ENCODE measurements at places on chromosomes 4 and X.
A peak's percentile ranks its signal among the peaks of the same experiment; 100 is the strongest.

GRCh38 chrX:63918611-63919010 lies 133.6 kb upstream of the ARHGEF9 start:
- peak; percentile 64 for DNase-seq

GRCh38 chrX:1452516-1453394 lies at the start of gene ASMTL:
TSS of gene ASMTL (minus strand) at chrX:1452909. CDS start at chrX:1452840, 69 bp downstream.
- DNase-seq, result no peak

GRCh38 chr4:77078401-77078800 lies 2.6 kb upstream of the CCNI start:
- DNase-seq, result no peak

- DNase-seq, result no peak
Measured at GRCh38 chr4:139311909-139312308, 9.6 kb upstream of the NDUFC1 start.

DNA sequence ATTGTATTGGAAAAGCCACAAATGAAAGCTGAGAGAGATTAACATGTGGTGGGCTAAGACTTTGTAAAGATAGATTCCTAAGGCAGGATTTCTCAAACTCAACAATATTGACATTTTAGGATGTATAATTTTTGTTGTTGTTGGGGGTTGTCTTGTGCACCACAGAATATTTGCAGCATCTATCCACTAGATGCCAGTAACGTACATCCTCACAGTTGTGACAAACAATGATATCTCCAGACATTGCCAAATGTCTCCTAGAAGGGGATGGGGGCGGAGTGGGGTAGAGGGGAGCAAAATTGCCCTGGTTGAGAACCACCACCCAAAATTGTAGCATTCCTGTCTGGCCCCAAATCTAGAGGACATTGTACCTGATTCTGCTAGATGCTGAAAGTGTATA lies 14.7 kb upstream of the CBR4 start:
- peak; percentile 68 for DNase-seq

DNA sequence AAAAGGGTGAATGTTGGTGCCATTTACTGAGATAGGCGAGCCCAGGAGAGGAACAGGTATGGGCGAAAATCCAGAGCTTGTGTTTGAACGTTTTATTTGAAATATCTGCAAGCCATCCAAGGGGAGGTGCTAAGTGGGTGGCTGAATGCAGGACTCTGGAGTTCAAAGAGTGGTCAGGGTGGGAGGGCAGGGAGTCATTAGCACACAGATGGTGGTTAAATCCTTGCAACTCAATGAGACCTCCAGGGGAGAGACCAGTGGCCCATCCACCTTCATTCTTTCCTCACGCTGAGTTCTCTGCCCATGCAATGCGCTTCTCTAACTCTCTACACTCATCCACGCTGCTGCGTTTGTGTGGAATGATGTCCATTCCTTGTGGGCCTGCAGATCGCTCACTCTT lies 101.1 kb downstream of the VCX3B start:
- no peak for DNase-seq

DNA sequence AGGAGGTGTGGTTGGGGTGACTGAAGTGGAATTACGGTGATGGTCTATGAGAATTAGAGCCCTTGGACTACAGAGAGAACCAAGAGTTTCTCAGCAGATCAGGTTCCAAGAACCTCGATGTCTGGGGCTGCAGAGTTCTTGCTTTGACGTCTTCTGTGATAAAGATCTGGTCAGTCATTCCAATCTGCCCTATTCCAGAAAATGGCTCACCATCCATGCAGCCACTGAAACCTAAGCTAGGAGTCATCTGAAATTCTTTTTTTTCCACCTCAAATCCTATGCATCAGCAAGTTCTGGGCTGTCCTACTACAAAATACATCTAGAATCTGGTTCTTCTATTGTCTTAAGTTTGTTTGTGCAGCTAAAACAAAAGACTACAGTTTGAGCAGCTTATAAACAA lies 254.4 kb upstream of the PGRMC2 start:
- no peak for DNase-seq

DNA sequence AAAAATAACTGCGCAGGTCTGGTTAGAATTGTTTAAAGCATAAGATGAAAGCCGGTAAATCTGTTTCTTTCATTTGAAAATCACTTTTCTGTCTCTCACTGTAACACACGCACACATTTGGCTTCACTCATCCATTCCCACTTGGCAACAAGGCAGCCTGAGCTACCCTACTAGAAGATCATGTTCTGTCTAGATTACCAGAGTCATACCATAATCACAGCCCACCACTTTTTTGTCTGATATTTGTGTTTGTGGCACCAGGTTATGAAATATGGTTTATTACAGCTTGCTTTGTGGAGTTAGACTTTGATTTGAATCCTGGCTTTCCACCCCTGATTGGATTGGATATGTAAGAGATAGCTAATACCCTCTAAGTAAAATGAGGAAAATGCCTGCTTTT lies 2.2 kb downstream of the USO1 start:
- no peak for DNase-seq

GRCh38 chr4:184329659-184330400 lies 112.2 kb upstream of the ENPP6 start:
- no peak for DNase-seq

DNA sequence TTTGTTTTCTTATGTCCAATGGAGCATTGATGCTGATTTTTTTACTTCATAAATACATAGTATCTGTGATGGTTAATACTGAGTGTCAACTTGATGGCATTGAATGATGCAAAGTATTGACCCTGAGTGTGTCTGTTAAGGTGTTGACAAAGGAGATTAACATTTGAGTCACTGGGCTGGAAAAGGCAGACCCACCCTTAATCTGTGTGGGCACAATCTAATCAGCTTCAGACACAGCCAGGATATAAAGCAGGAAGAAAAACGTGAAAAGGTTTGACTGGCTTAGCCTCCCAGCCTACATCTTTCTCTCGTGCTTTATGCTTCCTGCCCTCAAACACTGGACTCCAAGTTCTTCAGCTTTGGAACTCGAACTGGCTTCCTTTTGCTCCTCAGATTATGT lies 230.6 kb upstream of the SPRY1 start:
- peak; percentile 79 for DNase-seq

DNA sequence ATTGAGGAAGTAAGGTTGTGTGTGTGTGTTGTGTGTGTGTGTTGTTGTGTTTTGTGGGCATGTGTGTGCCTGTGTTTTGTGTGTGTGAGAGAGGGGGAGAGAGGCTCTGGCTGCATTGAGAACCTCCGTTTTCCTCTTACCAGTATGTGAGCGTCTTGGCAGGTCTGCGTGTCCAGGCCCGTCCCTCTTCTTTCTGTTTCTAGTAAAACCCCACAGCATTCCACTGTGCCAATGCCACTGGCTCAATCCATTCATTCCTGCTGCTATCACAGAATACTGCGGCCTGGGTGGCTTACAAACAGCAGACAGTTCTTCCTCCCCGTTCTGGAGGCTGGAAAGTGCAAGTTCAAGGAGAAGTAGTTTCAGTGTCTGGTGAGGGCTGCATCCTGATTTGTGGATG lies 15.5 kb upstream of the HTRA3 start:
- DNase-seq, result no peak

DNA sequence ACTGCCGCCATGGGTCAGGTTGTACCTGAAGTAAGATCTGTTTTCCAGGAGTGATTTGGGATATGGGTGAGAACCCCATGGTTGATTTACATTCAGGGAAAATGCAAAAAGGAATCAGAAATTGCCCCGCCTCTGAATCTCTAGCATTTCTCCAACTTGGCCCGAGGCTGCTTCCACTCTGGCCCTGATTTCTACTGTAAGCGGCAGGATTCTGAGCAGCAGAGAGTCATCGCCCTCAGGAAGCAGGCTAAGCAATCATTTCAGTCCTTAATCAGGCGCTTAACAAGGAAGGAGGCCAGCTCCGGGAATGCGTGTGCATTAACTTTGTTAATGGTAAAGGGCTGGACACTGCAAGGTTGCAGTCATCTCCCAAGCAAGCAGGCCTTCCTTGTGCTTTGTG lies 88.5 kb upstream of the DHX15 start:
- DNase-seq, result no peak

- no peak for DNase-seq
Measured at GRCh38 chr4:41541687-41542094, 3.7 kb downstream of the LIMCH1 start.

DNA sequence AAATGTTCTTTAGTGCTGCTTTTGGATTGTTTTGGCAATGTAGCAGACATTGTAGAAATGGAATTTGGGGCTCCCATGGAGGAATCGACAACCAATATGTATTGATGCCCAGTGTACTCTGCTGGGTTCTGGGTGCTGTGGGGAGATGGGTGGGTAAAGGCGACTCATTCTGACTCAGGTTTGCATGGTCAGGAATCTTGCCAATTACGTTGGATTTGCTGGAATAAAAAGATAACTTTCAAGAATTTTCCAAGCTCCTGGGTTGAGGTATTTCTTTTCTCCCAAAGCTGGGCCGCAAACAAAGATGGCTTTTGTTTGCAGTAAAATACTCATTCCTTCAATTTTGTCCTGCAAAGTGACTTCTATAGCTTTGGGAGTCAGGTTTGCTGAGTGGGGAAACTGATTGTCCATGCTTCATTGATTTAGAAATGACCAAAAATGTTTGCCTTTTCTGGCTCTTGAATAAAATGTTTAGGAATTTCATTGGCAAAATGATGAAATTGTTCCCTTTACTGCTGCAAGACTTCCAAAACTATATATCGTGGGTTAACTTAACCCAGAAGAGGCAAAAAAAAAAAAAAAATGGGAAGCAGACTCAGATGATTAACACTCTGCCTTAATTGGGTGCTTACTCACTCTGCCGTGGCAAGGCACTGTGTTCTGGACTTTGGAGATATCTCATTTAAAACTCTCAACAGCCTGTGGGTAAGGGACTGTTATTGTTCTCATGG lies 57.0 kb downstream of the RTL9 start:
- DNase-seq, result no peak

GRCh38 chr4:16026160-16026761 lies 57.6 kb downstream of the PROM1 start:
- peak; percentile 61 for DNase-seq

GRCh38 chrX:96776966-96777365 lies 92.3 kb downstream of the DIAPH2 start:
- no peak for DNase-seq

DNA sequence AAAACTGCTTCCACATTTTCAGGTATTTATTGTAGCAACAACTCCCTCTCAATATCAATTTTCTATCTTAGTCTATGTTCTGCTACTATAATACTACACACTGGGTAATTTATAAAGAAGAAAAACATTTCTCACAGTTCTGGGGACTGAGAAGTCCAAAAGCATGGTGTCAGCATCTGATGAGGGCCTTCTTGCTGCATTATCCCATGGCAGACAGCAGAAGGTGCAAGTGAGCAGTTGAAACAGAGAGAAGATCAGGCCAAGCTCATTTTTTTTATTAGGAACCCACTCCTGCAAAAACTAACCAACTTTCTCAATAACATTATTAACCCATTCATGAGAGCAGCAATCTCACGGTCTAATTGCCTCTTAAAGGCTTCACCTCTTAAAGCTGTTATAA lies 376.0 kb downstream of the RAB28 start:
- DNase-seq, result no peak

- DNase-seq, result peak; percentile 83
Measured at GRCh38 chrX:63809173-63809572, 24.2 kb upstream of the ARHGEF9 start.

GRCh38 chr4:73006286-73006990 lies 63.1 kb downstream of the COX18 start:
- no peak for DNase-seq

All from NCI-H82 (cell line).